IMR-90 (cell line): ENCODE measurements at places on chromosomes 3 and 15. TPM values are rescaled to one million over a fixed set of nuclear protein-coding genes. Genes with fewer than 3 reads are reported as not detected.

Gene DPPA2
- total RNA-seq, result not detected in 2 replicates

Gene SLCO2A1
- under 0.01 TPM in 2 replicates for total RNA-seq

Gene ITIH1
- not detected in 2 replicates for total RNA-seq

Gene CHRM5
- under 0.01 TPM in 2 replicates for total RNA-seq

Gene ADGRG7
- not detected in 2 replicates for total RNA-seq

Gene WWTR1
- 30.3 and 38.9 TPM in 2 replicates for total RNA-seq

Gene GALNT15
- total RNA-seq, result 14.7 and 19.7 TPM in 2 replicates

Gene GP5
- total RNA-seq, result under 0.01 TPM in 2 replicates

Gene ACAN
- total RNA-seq, result 0.54 and 0.56 TPM in 2 replicates

Gene ADAMTS17
- total RNA-seq, result 0.28 TPM in 1 of 2 replicates, not detected in the other

Gene TMEM207
- not detected in 2 replicates for total RNA-seq

Gene ZFAND6
- 88.6 and 96.4 TPM in 2 replicates for total RNA-seq

Gene CHST2
- 0.90 and 1.1 TPM in 2 replicates for total RNA-seq

- peak; percentile 94 for DNase-seq
Measured at GRCh38 chr3:191141728-191142127, 57.3 kb upstream of the OSTN start.

- no peak for DNase-seq
Measured at GRCh38 chr15:99433757-99434450, 131.9 kb upstream of the MEF2A start.

- DNase-seq, result no peak
Measured at GRCh38 chr15:83850015-83850414, 196.1 kb downstream of the ADAMTSL3 start.

DNA sequence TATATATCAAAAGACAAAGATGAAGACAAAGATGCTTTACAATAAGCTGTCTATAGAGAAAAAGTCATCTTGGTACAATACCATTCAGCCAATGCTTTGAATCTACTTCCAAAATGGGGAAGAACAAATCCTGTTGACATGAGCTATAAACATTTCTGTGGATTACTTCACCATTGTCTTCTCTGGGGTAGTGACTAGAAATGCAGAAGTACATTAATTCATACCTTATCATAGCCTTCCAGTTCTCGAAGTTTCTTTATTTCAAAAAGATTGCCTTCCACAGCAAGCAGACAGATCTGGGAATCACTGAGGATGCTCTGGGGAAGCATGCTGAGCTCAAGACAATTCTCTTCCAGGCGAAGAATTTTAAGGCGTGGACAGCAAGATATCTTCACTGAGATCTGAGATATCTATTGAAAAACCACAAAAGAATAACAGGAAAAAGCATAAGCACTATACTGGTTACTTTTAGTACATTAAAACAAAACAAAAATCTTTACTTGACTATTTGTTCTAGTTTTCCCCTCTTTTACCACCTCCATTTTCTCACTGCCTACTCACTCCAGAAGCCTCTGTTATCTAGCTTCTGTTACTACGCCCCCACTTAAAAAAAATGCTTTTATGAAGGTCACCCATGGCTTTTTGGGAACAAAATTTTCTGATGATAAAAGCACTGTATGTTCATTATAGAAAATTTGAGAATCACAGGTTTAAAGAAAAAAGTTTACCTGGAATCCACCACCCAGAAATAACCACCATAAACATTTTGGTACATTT lies 3.6 kb downstream of the LRRC57 start:
- no peak for DNase-seq

GRCh38 chr15:33378866-33379480 lies 68.2 kb downstream of the RYR3 start:
- DNase-seq, result no peak

- peak; percentile 87 for DNase-seq
Measured at GRCh38 chr15:63233667-63234423, 43.6 kb upstream of the APH1B start.

- peak; percentile 95 for DNase-seq
Measured at GRCh38 chr3:174198199-174198598, 660.9 kb upstream of the NAALADL2 start.

GRCh38 chr15:65970937-65971740 lies 101.8 kb downstream of the RAB11A start:
- peak; percentile 2 for DNase-seq

- peak; percentile 52 for DNase-seq
Measured at GRCh38 chr3:190026154-190026553, 94.5 kb downstream of the P3H2 start.

GRCh38 chr15:35774653-35775052 lies 228.7 kb upstream of the DPH6 start:
- DNase-seq, result no peak

GRCh38 chr3:32045091-32045915 lies 61.1 kb upstream of the GPD1L start:
- DNase-seq, result peak; percentile 81

GRCh38 chr15:78075490-78076230 lies 1.9 kb downstream of the TBC1D2B start:
- DNase-seq, result peak; percentile 95

GRCh38 chr3:148367756-148368155 lies 329.9 kb upstream of the AGTR1 start:
- DNase-seq, result no peak

DNA sequence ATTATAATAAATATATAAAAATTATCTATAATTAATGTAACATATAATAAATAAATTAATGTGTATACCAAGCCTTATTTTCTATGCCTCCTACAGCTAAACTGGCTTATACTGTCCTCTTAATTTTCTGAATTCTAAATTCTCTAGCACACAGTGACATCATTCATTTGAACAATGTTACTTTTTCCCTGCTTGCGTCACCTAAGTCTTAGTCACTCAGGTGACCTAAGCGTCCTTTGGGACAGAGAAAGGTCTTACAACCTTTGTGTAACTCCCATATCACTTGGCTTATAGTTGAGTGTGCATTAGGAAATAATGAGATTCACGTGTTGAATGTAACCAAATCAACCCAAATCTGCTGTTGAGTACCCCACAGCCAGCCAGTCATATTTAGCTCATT lies 48.5 kb upstream of the KCNMB2 start:
- no peak for DNase-seq

GRCh38 chr3:46468753-46469600 lies 4.3 kb upstream of the LTF start:
- DNase-seq, result no peak

- DNase-seq, result no peak
Measured at GRCh38 chr15:50151476-50151875, 30.5 kb upstream of the SLC27A2 start.

GRCh38 chr3:142626971-142627370 lies 30.8 kb downstream of the PLS1 start:
- DNase-seq, result no peak

- DNase-seq, result no peak
Measured at GRCh38 chr3:105931500-105931899, 62.7 kb upstream of the CBLB start.

DNA sequence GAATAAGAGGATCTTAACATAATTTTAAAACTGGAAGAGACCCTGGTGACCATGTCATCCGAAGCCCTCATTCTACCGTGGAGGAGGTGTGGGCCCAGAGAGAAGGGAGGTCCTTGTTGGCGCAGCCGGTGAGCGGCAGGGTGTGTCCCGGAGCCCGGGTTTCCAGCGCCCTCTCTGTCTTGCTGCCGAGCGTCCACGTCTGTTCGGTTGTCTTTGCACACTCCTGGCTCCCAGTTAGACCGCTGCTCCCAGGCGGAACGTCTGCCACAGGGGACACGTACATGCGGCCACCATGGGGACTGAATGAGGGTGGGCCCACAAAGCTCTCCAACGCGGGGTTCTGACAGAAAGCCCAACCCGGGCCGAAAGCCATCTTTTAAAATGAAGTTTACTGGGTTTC lies 6.6 kb upstream of the MUC4 start:
- no peak for DNase-seq

DNA sequence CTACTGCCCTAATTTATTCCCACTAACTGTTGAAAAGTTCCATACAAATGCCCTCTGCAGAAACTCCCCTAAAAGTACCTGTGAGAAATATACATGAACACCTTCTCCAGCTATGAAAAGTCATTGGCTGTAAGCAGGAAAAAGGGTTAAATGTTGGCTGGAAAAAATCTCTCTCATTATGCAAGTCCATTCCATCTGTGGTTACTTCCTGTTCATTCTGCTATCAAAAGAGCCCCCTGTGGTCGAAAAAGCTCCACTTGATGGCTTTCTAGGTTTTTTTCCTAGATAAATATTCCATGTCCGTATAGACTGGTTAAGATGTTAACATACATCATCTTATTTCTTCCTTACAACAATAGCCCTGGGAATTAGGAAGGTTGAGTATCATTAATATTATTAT lies 56.2 kb upstream of the AKAP13 start:
- DNase-seq, result no peak

DNA sequence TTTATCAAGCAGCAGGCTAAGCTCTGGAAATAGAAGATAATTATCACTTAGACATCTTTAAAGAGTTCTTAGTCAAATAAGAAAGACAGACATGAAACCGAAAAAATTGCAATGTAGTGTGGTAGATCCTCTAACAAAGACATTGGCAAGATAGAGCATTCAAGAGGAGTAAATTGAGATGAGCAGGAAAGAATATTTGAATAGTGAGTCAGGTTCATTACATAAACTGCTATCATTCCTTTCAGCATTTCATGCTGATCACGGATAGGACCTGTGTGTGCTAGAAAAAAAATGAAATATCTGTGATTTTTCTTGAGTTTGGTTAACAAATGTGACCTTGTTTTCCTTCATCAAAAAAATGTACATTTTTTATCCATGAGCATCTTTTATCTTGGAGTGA lies 460.9 kb downstream of the OTOL1 start:
- DNase-seq, result peak; percentile 19

GRCh38 chr3:25592510-25592968 lies 72.2 kb downstream of the TOP2B start:
- DNase-seq, result peak; percentile 78

- no peak for DNase-seq
Measured at GRCh38 chr3:43010638-43011037, 31.5 kb downstream of the GASK1A start.

- DNase-seq, result no peak
Measured at GRCh38 chr15:39445931-39446330, 134.9 kb upstream of the THBS1 start.

- DNase-seq, result no peak
Measured at GRCh38 chr3:179247289-179248015, 3.5 kb downstream of the KCNMB3 start.
